ENCODE measurements at places on chromosomes 4 and X. TPM values are rescaled to one million over a fixed set of nuclear protein-coding genes. Genes with fewer than 3 reads are reported as not detected.

The HADH gene
- 94.3 TPM for polyA plus RNA-seq

The GATA1 gene
- 0.38 TPM for polyA plus RNA-seq

The FRG2 gene
- not detected for polyA plus RNA-seq

The NXF2B gene
- 1.0 TPM for polyA plus RNA-seq

The NAP1L2 gene
- polyA plus RNA-seq: 2.2 TPM

The MSL3 gene
- polyA plus RNA-seq: 35.8 TPM

The DYNLT3 gene
- polyA plus RNA-seq: 38.3 TPM

The PRSS12 gene
- polyA plus RNA-seq: 15.3 TPM

The LONRF3 gene
- polyA plus RNA-seq: 0.98 TPM

The AMTN gene
- polyA plus RNA-seq: not detected

The AWAT2 gene
- not detected for polyA plus RNA-seq

The ASMT gene
- polyA plus RNA-seq: not detected

The MBNL3 gene
- 31.1 TPM for polyA plus RNA-seq

The RNF113A gene
- polyA plus RNA-seq: 12.9 TPM

The CENPVL2 gene
- 0.40 TPM for polyA plus RNA-seq

GRCh38 chrX:119682019-119682989 is 10.7 kb downstream of the SEPTIN6 start:
- no peak for DNase-seq

DNA sequence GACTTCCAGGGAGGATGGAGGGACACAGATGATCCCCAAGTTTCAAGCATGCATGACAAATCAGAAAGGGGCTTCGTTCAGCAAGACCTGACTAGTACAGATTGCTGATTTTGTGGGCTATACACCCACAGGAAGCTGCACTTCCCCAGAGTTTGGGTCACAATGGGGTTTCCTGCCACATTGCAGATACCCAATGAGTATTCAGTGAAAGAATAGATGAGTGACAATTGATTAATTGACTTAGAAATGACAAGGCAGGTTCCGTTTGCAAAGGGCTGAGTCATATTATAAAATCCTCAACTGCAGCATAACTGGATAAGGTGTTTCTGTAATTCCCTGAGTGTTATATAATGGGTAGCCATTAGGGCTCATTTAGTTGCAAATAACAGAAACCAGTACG is 146.6 kb upstream of the TBL1X start:
- no peak for DNase-seq

DNA sequence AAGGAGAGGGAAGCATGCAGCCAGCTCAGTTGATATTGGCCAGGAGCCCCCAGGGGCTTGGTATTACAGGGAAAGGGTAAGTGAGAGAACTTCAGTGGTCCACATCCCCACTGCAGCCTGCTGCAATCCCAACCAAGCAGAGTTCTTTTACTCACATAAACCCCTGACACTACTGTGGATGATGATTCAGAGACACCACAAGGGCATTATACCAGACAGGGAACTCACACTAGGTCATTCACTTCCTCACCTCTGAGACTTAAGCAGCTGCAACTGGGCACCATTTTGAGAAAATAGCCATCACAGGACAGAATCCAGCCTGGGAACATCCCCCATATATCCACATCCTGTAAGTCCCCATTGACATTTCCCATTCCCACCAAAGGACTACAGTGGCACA is 248.0 kb downstream of the INPP4B start:
- DNase-seq: no peak

GRCh38 chrX:153793291-153793690 is 884 bp downstream of the IDH3G start:
- no peak for DNase-seq

- no peak for DNase-seq
Measured at GRCh38 chr4:137587796-137588195, 55.5 kb upstream of the PCDH18 start.

DNA sequence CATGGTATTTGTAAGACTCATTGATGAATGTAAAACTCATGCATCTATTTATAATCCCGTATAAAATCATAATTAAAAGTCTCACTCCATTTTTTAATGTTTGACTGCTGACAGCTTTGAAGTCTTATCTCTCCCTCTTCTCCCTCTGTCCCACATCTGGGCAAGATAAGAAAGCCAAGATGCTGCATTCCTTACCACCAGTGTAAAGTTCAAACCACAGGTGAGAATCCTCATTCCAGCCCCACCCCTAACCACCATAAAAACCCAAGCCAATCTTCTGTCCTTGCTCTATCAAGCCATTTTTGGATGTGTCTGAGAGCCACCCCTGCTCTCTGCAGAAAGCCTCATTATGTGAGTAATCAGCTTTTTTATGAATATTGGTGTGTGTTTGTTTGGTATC is 59.3 kb upstream of the MAGED1 start:
- DNase-seq: no peak

- DNase-seq: no peak
Measured at GRCh38 chr4:65880594-65880993, 210.3 kb upstream of the EPHA5 start.

- no peak for DNase-seq
Measured at GRCh38 chr4:81506731-81507130, 35.0 kb upstream of the RASGEF1B start.

DNA sequence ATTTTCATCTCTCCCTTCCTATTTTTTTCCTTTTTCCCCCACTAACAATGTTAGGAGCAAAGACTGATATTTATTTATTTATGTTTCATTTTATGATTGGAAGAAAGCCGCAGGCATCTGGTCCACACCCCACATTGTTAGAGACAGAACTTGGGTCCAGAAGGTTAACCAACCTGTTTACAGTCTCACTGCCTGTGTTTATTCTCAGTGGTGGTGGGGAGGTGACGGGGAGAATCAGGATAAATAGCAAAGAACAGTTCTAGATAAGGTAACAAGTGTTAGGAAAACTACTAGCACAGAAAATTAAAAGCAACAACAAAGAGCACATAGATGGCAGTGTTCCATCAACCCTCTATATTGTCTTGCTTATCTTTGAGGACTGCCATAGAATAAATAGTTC is 301.7 kb upstream of the DIPK2B start:
- no peak for DNase-seq

GRCh38 chr4:13093170-13093569 is 391.0 kb downstream of the RAB28 start:
- no peak for DNase-seq

DNA sequence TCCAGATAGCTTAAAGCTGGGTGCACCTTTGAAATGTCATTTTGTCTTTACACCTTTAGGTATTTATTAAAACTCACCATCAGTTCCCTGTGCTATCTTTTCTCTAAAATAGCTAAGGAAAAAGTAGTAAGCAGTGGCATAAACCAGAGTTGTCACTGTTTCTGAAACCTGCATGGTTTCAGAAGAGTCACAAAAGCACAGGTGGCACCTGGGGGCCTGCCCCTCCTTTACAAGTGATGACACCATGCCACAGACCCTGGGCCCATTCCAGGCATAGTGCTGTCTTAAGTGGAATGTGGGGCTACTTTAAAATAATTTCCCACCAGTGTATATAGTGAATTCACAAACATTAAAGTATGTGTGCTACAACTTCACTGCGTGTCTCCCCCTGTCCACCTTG is 47.8 kb downstream of the DCUN1D4 start:
- no peak for DNase-seq

GRCh38 chrX:53048169-53049126 is at the start of gene GPR173:
Gene GPR173, plus strand, starts transcription at chrX:53048789. Its CDS starts 27,833 bp downstream, at chrX:53076622.
- peak; percentile 56 for DNase-seq

GRCh38 chr4:175215657-175216056 is 297.5 kb downstream of the ADAM29 start:
- no peak for DNase-seq

GRCh38 chr4:147785129-147785528 is 53.2 kb downstream of the ARHGAP10 start:
- DNase-seq: no peak

DNA sequence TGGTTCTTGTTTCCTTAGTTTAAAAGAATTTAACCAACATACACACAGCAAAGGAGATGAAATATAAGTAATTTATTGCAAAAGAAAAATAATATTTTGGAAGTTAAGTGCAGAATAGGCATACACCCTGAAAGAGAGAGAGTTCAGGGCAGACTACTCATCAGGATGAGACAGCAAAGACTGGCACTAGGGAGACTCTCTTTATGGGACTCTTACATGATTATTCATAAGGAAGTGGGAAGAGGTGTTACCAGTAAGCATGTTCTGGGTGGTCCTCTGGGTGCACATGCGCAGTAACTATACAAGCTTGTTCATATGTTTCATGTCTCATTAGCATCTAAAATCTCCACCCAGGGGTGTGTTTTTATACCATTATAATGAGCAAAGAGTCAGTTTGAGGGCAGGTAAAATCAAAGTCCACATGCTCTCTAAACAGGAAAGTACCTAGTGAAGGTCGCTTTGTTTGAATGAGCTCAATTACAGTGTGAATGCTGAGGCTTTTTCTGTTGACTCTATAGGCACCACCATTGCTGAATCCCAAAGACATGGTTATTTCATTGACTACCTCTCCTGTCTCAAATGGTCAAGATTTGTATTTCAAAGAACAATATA is 38.2 kb upstream of the PRDM5 start:
- DNase-seq: no peak

DNA sequence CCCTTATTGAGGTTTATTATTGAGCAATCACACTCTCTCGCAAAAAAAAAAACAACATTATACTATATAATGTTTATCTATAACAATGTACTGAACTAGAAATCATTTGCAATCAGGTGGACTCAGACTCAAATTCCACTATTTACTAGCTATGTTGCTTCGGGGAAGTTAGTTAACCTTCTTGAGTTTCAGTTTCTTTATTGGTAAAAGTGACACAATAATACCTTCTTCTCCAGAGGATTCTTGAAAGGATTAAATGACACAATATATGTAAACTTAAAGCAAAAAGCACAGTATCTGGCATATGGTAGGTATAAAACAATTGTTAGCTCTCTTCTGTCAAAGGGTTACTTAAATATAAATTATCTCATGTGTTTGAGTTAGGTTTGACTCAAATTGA is 31.5 kb upstream of the HDAC8 start:
- no peak for DNase-seq

DNA sequence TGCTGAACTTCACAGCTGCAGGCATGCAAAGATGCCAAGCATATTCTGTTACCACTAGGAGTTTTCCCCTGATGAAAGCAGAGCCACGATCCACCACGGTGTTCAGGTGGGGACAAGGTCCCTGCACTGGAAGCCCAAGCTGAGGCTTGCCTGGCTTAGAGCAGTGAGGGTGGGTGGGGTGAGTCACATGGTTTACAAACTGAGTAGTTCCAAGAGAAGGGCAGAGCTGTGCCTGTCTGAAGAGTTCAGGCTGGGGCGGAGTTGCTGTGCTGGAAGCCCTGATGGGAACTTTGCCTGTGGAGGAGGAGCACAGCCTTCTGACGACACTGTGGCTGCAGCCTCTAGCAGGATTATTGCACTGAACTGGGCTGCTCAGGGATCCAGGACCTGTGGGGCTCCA is 45.5 kb downstream of the FAM9B start:
- DNase-seq: no peak

DNA sequence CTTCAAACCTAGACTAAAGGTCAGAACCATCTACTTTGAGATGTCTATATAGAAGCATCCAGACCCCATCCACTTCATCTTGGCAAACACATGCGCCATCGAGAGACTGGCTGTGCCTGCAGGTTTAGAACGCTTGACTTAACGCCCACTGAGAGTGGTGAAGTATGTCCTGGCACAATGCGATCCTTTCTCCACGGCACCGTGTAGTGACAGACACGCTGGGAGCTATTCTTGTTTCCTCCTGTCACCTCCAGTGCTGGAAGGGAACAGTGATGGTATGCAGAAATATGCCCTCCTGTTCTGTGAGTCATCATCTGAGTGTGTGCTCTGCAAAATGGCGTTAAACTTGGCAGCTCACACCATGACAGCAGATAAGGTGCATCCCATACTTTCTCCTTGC is 330.2 kb downstream of the NLGN4X start:
- DNase-seq: no peak

DNA sequence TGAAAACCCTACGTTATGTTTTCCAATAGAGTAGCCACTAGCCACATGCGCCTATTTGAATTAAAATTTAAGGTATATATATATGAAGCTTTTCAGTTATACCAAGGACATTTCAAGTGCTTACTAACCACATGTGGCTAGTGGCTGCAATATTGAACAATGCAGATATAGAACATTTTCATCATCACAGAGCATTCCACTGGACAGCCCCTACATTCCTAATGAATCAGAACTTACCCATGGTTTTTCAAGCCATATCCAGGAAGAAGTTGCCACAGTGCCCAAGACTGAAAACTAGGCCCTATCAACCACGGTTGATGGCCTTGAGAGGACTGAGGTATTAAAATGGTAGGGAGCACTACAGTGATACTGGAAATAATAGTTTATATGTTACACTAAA is 29.7 kb downstream of the NEK1 start:
- no peak for DNase-seq

DNA sequence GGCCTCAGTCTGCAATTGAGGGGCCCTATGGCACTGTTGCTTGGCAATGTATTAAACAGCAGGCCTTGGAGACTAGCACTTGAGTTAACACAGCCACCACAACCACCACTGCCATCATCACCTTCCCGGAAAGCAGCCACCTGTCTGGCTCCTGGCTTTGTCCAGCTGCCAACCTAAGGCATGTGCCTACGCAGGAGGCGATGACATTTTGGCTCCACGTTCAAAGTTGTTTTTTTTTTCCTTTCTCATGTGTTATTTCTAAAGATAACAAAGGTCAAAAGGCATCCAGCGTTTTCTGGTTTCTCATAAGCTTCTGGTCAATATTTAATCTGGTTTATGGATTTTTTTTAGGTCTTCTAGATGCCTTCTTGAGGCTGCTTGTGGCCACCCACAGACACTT is 7.5 kb downstream of the CLDN2 start:
- DNase-seq: no peak

GRCh38 chr4:181225616-181226261 is 1017.5 kb upstream of the TENM3 start:
- no peak for DNase-seq

DNA sequence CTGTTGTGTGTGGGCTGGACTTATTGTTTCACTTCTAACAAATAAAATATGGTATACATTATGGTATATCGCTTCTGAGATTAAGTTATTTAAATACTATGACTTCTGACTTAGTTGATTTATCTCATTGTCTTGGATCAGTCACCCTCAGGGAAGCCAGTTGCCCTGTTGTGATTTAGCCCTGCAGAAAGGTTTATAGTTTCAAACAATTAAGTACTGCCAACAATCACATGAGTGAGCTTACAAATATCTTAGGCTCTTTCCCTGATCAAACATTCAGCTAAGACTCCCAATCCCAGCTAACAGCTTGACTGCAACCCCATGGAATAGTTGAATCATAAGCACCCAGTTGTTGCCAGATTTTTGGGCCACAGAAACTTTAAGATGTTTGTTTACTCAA is 85.4 kb downstream of the MAGEC1 start:
- no peak for DNase-seq

DNA sequence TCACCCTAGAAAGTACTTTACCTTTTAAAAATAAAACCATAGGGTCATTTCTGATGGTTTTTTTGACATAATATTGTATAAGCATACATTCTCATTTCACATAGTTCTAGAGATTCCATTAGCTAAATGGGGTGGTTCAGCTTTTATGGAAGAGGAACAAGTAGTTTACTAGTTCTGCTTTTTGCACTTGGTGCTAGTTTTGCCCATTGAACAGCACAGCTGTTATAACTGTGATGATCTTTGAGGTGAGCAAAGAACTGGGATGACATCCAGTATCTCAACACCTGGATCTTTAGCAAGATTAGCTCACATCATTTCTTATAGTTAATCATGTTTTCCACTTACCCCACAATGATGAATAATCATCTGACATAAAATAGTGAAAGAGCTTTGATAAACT is 40.9 kb downstream of the MOB1B start:
- no peak for DNase-seq

- no peak for DNase-seq
Measured at GRCh38 chr4:1771555-1772305, 21.4 kb upstream of the FGFR3 start.

GRCh38 chr4:158847535-158847934 is 78.7 kb downstream of the FNIP2 start:
- no peak for DNase-seq
